Stimulated activated naive CD8-positive, alpha-beta T cell treated with anti-CD3 and anti-CD28 coated beads, Interleukin-15, amount 100 ng/mL, for 72 hours (primary cell): ENCODE measurements at places on chromosomes 1 and 21.

DNA sequence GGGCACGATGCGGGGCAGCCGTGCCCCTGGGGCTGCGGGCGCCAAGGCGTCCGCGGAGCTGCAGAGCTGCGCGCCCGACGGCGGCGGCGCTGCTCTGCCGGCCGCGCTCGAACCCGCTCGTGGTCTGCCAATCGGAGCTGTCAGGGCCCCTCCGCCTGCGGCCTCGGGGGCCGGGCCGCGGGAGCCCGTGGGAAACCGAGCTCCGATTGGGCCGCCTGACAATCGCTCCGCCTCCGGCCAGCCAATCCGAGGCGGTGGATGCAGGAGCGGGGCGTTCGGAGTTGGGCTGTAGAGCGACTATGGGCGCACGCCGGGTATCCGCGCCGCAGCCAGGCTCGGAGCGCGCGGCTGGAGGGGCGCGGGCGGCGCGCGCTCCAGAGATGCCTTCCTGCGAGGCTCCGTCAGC, 100.5 kb upstream of the SOD1 start:
- DNase-seq: peak; percentile 97

DNA sequence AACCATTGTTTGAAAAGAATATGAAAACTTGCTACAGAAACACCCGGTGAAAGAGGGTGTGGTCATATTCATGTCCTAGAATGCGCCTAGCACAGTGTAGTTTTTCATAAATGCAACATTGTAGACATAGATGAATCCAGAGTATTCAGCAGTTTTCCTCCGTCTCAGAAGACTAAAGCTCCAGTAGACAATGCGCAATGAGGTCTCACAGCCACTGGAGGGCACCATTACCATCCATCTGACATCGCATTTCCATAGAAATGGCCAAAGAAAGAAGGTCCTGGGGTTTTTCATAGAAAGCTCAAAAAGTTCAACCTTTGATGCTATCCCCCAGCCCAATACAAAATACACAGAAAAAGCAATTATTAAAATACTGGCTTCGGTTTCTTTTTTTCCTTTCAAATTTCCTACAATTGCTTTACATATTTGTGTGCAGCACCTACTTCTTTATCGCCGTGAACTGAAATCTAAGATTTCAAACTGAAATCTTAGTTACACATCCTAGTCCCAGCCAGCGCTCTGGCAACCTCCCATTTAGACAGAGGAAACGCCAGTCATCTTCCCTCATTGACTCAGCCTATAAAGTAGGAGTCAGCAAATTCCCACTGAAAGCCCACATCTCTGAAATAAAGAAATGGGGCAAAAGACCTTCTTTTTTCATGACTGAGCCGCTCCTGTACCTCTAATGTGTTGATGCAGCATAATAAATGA, 3.9 kb upstream of the CD58 start:
- peak; percentile 57 for DNase-seq

DNA sequence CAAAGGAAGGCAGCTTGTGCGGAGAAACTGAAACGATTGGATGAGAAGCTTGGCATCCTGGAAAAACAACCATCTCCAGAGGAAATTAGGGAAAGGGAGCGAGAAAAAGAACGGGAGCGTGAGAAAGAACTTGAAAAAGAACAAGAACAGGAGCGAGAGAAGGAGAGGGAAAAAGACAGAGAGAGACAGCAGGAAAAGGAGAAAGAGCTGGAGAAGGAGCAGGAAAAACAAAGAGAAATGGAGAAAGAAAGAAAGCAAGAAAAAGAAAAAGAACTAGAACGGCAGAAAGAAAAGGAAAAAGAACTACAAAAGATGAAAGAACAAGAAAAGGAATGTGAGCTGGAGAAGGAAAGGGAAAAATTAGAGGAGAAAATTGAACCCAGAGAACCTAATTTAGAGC, 47.2 kb downstream of the PRRC2C start:
- no peak for DNase-seq

- no peak for DNase-seq
Observed at GRCh38 chr1:162321809-162322422, 54.7 kb downstream of the SPATA46 start.

DNA sequence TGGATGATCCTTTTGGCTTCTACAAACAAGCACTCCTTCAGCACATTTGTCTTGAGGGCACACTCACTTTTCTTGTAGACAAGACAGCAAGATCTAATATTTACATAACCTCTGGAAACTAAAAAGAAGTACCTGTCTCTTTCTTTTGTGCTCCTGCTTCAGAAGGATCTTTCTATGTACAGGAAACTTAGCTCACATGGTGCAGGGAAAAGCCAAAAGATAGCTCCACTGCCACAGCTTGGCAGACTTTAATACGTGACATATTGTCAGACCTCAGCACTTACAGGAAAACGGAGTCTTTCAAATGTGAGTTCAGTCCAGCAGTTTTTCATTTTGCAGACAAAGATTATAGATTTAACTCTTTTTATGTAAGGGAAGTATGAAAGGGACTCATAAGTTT, 225.5 kb upstream of the SAMSN1 start:
- no peak for DNase-seq

DNA sequence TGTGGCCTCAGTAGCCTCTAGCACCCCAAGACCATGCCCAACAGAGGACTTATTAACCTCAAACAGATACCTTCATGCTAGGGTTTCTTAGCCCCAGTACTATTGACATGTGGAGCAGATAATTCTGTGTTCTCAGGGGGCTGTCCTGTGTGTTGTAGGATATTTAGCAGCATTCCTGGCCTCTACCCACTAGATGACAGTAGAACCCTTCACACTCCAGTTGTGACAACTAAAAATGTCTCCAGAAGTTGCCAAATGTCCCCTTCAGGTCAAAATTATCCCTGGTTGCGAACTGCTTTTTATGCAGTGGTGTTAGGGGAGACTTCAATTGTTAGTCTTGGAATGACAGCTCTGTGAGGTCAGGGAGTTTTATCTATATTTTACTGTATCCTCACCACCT, 8.1 kb downstream of the KAZN start:
- no peak for DNase-seq

- DNase-seq: peak; percentile 36
Observed at GRCh38 chr1:117754061-117754969, 148.5 kb downstream of the TENT5C start.

DNA sequence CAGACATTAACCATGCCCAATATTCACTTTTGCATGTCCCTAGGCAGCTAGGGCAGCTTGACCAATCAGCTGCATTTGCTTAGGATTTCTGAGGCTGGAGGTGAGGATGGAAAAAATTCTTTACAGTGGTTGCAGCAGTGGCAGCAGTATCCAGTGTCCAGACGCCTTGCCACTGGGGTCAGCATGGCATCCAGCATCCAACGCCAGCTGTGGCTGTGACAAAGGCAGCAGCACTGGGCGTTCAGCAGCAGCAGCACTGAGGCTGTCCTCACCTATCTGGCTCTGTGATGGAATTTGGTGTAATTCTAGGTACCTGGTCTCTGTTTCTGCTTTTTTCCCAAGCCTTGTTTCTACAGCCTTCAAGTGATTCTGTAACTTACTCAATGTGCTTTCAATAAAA, 15.5 kb downstream of the RHBDL2 start:
- DNase-seq: no peak

DNA sequence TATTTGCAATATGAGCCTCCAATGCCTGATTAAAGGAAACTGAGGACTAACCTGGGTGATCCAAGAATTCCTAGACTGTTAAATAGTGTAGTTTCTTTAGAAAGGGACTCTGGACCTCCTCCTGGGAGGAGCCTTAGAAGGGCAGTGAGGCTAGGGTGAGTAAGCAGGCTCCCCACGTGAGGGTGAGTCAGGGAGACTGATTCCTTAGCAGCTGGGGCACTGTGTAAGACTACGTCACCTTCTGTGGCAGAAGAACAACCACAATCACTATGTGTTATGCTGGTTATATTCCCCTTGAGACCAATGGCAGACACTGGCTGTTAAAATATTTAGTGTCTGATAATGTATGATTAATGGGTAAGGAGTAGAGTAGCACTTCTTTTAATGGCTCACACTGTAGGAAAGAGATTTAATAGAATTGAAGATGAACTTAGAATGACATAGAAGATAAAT, 53.3 kb upstream of the SYT14 start:
- DNase-seq: no peak

- no peak for DNase-seq
Observed at GRCh38 chr1:1307261-1307922, 338 bp downstream of the ACAP3 start.

- no peak for DNase-seq
Observed at GRCh38 chr1:218866507-218866906, 307.2 kb upstream of the LYPLAL1 start.

- no peak for DNase-seq
Observed at GRCh38 chr1:203351037-203351625, at the start of gene FMOD. Gene FMOD, minus strand, starts transcription at chr1:203351122. Its CDS starts 2,852 bp downstream, at chr1:203348270.

DNA sequence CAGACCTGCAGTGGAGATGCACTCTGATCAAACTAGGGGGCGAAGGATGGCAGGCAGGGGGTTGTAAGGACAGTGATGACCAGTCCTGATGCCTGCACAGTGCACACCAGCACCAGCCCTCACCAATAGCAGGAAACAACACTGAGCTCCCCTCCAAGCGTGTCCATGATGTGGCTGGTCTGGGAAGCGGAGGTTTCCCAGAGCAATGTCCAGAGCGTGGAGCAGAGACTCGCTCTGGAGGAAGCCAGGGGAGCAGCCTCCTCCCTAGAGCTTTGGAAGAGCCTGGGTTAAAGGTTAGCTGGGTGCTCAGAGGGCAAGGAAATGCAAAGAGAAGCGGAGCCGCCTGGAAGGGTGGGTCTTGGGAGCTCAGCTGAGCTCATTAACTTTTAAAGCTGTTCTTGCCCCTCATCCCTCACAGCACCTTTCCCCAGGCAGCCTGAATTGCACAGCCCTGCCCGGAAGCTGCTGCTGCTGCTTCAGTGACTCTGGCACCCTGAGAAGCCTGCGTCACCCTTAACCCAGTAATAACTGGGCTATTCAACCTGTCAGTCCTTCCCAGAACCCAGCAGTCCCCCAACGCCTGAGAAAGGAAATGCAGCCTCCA, 162.2 kb upstream of the RAB4A start:
- no peak for DNase-seq

DNA sequence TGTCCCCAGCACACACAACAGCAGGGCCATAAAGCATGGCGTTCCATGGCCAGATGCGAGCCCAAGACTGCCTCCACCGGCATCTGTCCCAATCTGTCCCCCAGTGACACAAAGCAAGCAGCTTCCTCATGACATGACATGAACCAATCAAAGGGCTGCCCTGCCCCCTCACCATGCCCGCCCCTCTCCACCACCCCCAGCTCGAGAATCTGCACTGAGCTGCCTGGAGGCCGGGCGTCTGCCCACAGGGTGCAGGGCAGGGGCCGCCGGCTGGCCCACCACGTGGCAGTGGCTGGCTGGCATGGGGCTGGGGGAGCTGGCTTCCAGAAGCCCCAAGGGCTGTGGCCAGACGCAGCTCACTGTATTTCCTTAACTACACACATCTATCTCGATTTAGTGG, 27.8 kb downstream of the WNT9A start:
- DNase-seq: no peak

DNA sequence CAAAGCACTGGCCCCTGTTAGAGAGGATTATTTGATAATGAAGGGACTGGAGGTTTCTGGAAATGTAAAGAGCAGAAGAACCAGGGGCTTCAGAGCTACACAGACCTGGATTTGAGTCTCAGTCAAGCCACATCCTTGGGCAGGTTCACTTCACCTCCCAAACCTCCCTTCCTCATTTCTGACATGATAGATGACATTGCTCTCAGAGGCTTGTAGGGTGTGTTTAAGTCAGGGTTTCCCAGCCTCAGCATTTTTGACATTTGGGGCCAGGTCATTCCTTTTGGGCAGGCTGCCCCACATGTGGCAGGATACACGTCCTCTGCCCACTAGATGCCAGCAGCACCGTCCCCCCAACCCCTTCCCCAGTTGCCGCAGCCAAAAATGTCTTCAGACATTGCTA, 474.6 kb downstream of the MATN1 start:
- no peak for DNase-seq

DNA sequence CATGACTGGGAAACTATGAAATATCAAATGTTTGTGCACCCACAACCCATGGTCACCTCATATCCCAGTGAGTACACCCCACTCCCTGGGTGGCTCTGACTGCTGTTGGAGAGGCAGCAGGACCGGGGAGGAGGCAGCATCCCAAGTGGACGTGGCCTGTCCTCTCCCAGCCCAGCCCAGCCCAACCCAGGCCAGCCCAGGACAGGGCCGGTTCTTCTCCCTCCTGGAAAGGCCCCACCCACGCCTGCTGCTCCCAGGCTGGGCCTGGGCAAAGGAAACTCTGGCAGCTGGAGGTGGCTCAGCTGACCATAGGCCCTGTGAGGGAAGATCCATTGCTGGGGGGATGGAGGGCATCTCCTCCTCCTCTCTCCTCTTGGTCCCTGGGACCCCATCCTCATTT, 19.1 kb downstream of the MATN1 start:
- no peak for DNase-seq

DNA sequence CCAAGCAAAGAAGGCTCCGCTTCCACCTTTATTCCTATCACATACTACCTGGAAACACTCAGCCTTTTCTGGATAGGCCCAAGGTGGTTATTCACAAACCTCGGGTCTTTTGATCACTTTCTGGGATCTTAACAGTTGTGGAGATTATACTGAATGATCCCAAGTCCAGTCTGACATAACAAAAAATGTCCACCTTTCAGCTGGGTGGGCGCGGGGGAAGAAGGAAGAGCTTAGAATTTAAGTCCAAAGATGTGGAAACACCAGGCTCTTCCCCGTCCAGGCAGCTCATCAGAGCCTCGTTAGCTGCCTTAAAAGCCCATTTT, 338 bp upstream of the C1orf53 start:
- no peak for DNase-seq

DNA sequence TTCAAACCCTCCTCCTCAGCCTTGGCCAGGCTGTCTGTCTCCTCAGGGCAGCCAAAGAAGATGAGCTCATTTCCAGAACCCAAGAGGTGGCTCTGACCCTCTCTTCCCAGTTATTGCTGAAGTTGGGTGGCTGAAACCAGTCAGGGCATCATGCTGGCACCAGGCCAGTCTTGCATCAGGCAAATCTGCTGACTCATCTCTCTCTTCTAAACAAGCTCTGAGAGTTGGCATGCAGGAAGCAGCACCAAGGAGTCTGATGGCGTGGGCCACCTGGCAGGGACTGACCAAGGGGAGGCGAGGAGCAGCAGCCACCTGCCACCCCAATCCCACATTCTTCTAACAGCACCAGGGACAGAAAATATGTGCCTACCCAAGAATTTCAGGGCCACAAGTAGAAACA, 104.8 kb upstream of the ATP1A1 start:
- DNase-seq: no peak

GRCh38 chr1:150999051-150999674, 7.5 kb downstream of the MINDY1 start:
- no peak for DNase-seq

- no peak for DNase-seq
Observed at GRCh38 chr1:222006715-222007114, 264.8 kb upstream of the DUSP10 start.
